ENCODE measurements at places on chromosomes 16 and 17.

GRCh38 chr17:72240333-72240732 lies 119.5 kb downstream of the SOX9 start:
- no peak for DNase-seq

GRCh38 chr17:40331743-40332641 lies 23.0 kb downstream of the RARA start:
- no peak for DNase-seq

DNA sequence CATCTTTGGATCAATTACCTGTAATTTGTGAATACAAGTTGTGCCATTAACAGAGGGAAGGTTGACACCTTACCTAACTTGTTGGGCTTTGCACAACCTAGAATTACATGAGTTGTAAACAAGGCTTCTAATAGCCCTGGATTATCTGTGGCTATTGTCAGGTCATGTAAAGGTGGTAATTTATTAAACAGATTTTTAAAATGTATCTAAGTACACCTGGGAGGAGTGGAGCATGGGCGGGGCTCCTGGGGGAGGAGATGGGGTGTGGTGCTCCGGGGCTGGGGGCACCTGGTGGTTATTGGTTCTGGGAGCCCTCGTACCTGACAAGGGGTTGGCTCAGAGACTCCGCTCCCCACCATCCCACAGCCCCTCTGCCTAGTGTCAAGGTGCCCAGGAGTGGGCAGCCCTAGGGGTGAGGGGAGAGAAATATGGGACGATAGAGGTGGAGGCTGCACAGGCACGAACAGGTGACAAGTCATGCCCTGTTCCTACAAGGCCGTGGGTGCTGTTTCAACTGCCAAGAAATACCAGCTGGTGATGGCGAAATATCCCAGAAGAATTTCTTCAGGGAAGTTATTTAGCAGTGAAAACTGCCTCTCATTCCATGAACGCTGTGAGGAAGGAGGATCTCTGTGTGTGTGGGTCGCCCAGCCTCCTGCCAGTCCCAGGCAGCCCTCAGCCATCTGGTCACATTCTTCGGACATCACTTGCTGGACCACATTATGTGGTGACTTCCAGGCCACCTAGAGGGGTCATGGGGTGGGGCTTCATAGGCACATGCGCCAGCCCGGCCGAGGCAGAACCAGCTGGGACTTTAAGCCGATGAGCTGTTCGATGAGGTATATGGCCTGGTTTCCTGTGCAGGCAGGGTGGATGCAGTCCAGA lies 55.5 kb upstream of the IRX3 start:
- no peak for DNase-seq

GRCh38 chr16:81238296-81239011 lies at the start of gene BCO1:
Gene BCO1 (plus strand): TSS chr16:81238689. CDS start chr16:81238909, 220 bp downstream.
- no peak for DNase-seq

DNA sequence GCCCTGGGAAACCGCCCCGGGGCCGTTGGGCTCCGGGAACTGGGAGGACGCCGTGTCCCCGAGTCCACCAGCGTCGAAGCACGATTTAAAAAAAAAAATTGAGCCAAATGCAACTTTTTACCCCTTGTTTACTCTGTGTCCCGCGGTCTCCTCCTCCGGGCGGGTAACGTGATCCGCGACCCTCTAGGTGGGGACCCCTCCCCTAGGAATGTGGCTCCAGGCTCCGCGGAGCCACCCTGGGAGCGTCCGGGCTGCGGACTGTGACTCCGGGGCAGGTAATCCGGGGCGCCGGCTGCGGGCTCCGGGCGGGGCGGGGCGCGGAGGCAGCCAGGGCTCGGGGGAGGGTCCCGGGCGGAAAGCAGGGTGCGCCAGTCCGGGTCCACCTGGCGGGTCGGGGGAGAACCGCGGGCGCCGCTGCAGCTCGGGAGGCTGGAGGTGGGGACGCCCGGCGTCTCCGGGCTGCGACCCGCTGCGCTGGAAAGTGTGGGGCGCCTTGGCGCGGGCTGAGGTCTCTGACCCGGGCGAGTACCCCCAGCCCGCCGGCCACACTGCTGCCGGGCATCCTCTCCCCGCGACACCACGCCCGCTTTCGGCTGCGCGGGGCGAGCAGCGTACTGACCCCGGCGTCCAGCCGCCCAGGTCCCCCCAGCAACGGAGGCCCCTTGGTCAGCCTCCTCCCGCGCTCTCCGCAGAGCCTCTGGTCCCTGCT lies 852 bp upstream of the HELZ start:
- no peak for DNase-seq

GRCh38 chr17:37642681-37643080 lies 565 bp downstream of the DDX52 start:
- no peak for DNase-seq

DNA sequence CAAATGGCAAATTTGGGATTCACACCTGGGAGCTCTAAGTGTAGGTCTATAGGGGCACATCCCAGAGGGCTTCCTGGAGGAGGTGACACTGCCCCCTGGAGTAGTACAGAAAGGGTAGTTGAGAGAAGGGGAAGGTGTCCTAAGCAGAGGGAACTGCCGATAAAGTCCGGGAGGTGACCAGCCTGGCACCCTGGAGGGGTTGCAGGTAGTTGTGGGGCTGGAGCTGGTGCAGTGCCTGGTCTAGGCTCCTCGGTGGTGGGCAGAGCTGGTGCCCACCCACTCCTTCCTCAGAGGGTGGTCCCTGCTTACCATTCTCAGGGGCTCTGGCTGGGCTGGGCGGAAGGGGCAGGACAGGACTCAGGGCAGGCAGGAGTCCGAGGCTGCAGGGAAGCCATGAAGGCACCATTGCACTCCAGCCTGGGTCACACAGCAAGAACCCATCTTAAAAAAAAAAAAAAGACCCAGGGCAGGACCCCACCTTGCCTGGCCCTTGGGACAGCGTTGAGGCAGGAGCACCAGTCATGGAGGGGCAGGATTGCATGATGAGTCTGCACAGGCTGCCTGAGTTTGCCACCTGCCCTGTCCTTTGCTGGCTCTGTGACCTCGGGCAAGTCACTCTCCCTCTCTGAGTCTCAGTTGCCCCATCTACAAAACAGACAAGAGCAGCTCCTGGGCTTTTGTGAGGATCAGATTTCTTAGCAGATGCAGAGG lies 43.8 kb downstream of the LAT start:
- no peak for DNase-seq

- no peak for DNase-seq
Observed at GRCh38 chr17:78458091-78458490, 79.6 kb downstream of the PGS1 start.

GRCh38 chr17:66369830-66370229 lies 67.4 kb downstream of the PRKCA start:
- no peak for DNase-seq

GRCh38 chr17:17391668-17392370 lies 85.0 kb upstream of the MED9 start:
- peak; percentile 27 for DNase-seq

- no peak for DNase-seq
Observed at GRCh38 chr17:29958947-29959657, 17.7 kb downstream of the EFCAB5 start.

- DNase-seq, result no peak
Observed at GRCh38 chr16:19525385-19525723, 1.6 kb downstream of the CCP110 start.

DNA sequence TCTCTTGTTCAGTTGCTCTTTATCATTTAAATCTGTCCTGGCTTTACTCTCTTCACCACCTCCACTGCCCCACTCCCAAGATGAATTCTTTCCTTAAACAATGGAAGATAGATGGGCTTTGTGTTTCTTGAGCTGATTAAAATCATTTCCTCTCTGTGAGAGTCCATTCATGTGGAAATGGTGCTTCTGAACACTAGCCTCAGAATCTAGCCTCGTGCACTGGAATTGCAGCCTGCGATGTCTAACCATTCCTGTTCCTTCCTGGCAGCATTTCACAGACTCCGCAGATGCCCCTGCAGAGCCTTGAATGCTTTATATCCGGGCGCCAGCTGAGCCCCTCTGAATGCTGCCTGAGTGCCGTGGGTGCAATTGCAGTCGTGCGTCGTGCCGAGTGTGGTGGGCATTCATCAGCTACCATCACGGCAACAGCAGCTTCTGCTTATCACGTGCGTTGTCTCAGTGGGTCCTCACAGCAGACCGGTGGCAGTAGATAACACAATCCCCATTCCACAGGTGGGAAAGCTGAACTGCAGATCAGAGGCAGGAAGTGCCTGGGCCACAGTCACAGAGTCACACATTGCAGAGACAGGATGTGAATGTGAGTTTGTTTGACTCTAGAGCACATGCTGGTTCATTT lies 172.8 kb upstream of the WSCD1 start:
- no peak for DNase-seq

DNA sequence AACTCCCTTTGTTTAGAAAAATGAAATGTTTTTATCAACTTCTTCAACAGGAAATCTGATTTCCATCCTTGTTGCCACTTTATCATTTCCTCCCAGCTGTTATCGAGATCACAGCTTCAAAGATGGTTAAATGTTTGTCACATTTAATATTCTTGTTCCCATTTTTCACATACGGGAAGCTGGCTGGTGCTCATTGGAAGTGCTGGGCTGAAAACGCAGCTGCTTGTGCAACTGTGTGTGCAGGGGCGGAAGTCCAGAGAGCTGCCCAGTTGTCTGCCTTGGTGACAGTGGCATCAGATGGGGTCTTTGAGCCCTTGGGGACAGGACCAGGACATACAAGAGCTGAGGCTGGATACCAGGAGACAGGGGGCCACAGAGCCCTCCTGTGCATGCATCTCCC lies 549.2 kb upstream of the CDH11 start:
- DNase-seq, result no peak

DNA sequence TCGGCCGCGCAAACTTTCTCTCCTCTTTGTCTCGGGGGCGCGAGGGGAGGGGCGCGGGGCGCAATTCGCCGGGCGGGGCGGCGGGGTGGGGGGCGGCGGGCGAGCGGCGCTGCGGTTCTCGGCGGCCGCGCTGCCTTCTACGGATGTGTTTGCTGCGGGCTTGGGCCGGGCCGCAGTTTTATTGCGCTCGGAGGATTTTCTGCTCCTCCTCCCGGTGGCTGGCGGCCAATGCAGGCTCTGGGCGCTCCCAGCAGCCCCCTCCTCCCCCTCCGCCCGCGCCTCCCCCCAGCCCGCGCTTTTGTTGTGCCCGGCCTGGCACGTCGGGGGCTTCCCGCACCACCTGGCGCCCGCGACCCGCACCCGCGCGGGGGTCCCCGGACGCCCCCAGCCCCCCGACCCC lies at the start of gene TIMP2:
Gene TIMP2 (minus strand): TSS at position 154 of the 400 bp plus-strand sequence. CDS start 299 bp downstream, outside the sequence.
- peak; percentile 21 for DNase-seq

GRCh38 chr17:43365356-43365755 lies 33.4 kb upstream of the ARL4D start:
- no peak for DNase-seq

DNA sequence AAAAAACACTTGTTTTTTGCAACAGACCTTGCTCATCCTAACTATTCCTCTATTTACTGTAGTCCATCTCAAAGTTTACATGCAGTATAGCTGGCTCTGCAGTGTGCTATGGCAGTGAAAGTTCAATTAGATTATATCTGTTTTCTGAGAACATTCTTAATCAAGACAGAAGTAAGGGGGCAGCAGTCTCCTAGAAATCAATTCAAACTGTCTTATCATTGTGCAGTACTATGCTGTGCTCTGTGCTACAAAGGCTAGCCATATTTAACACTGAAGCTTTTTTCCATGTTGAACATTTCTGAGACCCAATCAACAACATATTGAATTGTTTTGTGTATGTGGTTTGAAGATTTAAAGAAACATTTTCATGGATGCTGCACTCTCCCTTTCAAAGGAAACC lies 11.4 kb downstream of the NETO2 start:
- DNase-seq, result no peak

DNA sequence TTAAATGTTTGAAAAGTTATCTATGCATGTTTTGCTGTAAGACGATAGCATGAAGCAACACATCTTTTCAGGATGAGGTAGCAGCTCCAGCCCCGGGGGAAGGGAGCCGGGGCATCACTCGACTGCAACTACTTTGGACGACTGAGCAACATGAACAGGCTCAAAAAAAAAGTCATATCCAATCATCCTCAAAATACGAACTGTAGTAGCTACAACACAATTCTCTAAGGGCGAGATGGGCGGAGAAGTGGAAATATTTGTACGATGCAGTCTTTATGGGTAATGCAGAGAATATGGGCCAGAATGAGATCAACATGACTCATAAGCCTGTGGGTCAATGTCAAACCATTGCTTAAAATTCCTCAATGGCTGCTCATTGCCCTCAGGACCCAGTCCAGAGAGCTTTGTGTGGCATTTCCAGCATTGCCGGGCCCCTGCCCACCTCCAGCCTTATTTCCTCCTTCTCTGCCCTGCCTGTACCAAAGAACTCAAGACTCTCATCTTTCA lies 17.7 kb upstream of the SMURF2 start:
- DNase-seq, result no peak

DNA sequence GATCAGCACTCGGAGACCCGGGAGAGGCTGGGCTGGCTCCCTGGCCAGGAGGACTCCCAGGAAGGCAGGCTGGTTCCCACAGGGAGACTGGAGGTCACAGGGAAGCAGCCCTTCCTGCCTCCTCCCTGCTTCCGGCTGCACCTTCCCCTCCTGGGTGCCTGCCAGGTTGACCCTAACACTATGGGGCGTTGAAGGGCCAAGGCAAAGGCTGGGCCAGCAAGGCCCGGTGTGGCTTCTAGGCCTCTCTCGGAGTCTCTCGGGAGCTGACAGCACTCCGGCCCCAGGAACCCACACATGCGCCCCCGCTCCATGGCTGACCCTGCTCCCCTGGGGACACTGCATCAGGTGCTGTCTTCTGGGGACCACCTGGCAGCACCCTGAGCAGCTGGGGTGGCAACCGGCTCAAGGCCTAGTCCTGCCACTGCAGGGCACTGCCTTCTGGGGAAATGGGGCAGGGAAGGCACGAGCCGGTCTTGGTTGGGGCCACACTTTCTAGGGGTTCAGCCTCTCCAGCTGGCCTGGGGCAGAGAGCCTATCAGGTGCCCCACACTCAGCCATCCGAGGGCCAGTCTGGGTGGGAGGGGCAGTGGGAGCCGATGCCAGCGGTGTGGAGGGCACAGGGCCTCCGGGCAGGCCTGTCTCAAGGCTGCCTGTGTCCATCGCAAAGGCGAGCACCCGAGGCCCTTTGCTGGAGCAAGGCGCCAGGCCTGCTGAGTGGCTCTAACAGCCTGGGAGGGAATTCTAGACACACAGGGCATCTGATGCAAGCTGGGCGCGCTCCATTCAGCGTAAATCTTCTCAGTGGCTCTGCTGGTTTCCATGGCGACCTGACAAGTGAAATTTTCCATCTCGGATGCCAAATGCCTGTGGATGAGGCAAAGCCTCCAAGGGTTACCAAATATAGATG lies 5.6 kb upstream of the MTSS2 start:
- DNase-seq, result no peak

DNA sequence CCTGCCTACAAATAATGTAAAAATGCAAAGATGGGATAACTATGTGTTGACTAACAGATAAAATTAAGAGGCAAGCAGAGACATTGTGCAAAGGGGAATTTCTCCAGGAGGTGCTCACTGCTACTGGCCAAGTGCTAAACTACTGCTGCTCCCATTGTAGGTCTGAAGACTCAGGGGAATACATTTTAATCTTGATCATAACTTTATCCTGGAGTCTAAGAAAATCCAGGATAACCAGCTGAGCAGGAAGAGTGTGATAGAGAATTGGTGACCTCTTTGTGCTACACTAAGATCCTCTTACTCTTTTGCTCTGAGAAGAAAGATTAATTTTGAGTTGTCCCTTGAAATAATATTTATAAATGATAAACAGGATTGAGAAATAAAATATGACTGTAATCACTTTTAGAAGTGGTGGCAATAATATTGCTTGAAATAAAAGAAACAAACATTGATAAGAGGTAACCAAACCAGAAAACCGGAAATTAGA lies 5.9 kb downstream of the RNF43 start:
- DNase-seq, result no peak

All from stimulated activated CD8-positive, alpha-beta memory T cell treated with anti-CD3 and anti-CD28 coated beads, Interleukin-4, amount 100 ng/mL, for 1 hour (primary cell).